ENCODE measurements at places on chromosomes 2 and 18.

DNA sequence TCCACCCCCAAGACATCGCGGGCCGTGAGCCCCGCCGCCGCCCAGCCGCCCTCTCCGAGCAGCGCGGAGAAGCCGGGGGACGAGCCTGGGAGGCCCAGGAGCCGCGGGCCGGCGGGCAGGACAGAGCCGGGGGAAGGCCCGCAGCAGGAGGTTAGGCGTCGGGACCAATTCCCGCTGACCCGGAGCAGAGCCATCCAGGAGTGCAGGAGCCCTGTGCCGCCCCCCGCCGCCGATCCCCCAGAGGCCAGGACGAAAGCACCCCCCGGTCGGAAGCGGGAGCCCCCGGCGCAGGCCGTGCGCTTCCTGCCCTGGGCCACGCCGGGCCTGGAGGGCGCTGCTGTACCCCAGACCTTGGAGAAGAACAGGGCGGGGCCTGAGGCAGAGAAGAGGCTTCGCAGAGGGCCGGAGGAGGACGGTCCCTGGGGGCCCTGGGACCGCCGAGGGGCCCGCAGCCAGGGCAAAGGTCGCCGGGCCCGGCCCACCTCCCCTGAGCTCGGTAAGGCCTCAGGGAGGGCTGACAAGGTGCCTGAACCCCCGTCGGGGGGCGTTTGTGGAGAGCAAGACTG lies 14.2 kb downstream of the SPEG start:
- no peak for DNase-seq

DNA sequence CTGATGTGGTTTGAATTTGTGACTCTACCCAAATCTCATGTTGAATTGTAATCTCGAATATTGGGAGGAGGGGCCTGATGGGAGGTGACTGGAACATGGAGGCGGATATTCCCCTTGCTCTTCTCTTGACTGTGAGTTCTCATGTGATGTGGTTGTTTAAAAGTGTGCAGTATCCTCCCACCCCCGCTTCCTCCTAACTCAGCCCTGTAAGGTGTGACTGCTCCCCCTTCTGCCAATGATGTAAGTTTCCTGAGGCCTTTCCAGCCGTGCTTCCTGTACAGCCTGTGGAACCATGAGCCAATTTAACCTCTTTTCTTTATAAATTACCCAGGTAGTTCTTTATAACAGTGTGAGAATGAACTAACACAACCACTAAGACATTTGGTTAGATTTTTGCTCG lies 458.4 kb downstream of the THSD7B start:
- DNase-seq = no peak

GRCh38 chr2:71934595-71935261 lies 212.9 kb downstream of the CYP26B1 start:
- no peak for DNase-seq

DNA sequence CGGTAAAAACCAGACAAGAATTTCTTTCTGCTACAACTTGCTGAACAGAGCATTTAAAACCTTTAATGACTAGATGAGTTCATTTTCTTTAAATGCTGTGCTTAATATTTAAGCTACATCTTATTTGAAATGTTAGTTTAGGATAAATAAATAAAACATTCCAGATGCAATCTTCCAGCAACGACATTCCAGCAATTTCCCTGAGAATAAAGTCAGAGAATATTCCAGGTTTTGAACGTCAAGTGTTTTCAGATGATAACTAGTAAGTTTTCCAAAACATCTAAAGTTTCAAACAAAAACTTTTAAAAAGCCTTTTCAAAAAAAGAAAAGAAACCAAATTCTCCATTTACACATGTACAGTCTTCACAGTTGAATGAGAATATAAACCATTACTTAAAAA lies 104.8 kb downstream of the PPP1R1C start:
- DNase-seq = no peak

- DNase-seq = no peak
Observed at GRCh38 chr18:36539674-36540231, 242.2 kb downstream of the FHOD3 start.

- no peak for DNase-seq
Observed at GRCh38 chr2:7007846-7008741, 90.9 kb downstream of the RNF144A start.
